Uterus (tissue), 4 donors: ENCODE measurements at places on chromosomes 5 and 9.

GRCh38 chr5:93100976-93101375 is 480.0 kb downstream of the NR2F1-AS1 start:
- no peak for DNase-seq

GRCh38 chr9:18976709-18977531 is 56.1 kb downstream of the SAXO1 start:
- DNase-seq: no peak

GRCh38 chr9:134419000-134419683 is 92.9 kb downstream of the RXRA start:
- DNase-seq: no peak

GRCh38 chr5:10534561-10535530 is 29.0 kb upstream of the ANKRD33B start:
- no peak for DNase-seq

GRCh38 chr9:21383627-21384026 is 1.6 kb downstream of the IFNA2 start:
- DNase-seq: no peak

GRCh38 chr9:134635351-134636148 is 6.1 kb upstream of the COL5A1 start:
- peak; percentile 12 for DNase-seq

DNA sequence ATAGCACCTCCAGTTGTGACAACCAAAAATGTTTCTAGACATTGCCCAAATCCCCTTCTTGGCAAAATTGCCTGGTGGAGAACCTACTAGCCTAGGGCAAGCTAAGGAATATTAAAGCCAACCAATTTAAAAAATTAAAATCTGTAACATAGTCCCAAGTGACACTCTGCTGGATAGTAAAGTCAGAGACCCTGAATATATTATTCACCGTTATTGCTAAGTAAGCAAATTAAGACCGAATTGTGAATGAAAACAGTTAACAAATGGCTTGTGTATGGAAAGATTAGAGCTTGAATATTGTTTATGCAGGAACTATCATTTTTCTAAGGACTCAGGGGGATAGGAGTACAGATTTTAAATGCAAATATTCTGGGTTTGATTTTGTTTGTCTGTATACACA is 208.1 kb downstream of the DMAC1 start:
- DNase-seq: no peak

GRCh38 chr9:79768194-79768593 is 196.4 kb downstream of the TLE4 start:
- DNase-seq: no peak

GRCh38 chr9:385818-386398 is 171.2 kb downstream of the DOCK8 start:
- peak; percentile 58 for DNase-seq

- no peak for DNase-seq
Measured at GRCh38 chr5:93054424-93055163, 526.4 kb downstream of the NR2F1-AS1 start.

- no peak for DNase-seq
Measured at GRCh38 chr9:135305546-135306180, 173.9 kb upstream of the PPP1R26 start.

DNA sequence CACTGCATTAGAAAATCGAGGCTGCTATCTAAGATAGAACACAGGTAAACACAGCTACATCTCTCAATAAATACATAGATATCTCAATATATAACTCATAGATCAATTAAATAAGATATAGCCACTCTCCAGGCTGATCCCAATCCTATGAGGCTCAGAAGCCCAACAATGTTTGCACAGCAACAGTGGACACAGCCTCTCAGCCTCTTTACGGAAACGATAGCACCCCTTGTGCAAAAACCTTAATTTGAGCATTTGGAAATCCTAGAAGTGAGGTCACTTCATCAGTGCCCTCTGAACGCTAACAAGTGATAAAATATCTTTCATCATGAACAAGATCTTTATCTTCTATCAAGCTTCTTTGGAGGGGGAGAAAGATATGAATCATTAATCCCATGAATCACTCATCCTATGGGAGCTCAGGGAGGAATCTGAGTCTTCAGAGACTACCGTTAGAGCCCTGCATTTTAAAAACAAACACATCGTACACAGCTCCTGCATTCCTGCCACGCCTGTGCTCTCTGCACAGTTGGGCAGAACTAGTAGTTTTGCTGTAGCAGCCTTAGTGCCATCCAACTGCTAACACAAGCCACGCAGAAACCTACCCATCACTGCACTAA is 71.4 kb downstream of the MED27 start:
- DNase-seq: no peak

GRCh38 chr9:91560301-91560700 is 136.7 kb upstream of the NFIL3 start:
- no peak for DNase-seq

DNA sequence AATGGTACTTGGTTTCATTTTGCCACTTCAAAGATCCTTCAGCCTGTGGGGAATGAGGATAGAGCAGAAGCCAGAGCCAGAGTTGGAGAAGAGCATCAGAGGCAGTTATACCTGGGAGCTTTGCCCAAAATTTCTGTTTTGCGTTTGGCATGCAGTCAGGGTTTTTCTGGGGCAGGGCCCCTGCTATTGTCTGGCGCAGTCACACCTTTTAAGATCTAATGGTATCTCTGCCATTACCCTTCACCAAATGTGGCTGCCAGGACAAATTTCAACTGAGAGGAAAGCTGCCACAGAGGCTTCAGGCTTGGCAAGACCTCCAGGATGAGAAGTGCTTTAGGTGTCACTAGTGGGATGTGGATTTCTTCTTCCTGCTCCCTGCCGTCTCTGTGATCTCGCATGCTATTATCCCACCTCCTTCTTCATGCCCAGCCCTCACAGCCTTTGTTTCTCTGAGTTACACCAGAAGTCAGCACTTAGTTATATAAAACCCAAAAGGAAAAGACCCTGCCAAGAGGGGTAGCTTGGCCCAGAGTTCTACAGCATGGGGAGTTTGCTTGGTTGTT is 357.0 kb downstream of the TLE4 start:
- no peak for DNase-seq

GRCh38 chr9:20512636-20513035 is 109.7 kb downstream of the MLLT3 start:
- DNase-seq: no peak

GRCh38 chr9:122219856-122220672 is 8.7 kb downstream of the LHX6 start:
- DNase-seq: no peak

DNA sequence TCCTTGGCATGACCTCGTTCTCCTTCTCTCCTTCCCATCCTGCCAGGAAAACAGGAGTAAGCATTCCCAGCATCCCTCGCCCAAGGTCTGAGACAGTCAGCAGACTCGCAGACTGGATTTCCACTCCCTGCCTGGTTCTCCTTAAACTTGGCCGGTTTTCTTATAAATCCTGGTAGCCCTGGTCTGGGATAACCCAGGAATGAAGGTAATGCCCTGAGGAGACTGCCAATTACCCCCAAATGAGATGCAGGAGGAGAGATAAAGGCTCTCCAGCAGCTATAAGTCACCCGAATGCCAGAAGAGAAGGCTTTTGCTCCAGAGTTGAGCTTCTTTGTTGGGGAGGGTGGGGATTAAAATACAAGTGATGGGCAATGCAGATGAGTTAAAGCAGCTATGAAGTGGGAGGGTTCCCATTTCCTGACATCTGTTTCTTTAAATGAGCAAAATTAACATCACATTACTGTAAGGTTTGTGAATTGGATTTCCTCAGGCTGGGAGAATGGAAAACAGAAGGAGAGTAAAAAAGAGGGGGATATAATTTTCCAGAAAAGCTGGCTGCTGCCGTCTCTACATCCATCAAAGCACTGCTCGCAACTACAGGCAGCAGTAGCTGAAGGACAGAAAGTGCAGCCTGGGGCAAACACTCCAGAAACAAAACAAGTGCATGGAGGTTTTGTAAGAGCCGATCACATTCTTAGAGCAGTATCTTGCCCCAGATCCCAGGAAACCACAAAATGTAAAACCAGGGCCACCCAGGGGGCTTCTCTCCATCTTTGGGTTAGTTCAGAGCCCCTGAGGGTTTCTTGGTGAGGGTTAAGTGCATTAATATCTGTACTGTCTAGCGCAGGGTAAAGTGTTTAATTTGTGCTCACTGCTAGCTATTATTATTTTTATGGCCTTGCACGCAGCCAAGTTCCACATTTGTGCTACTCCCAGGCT is 177.6 kb upstream of the PANK3 start:
- no peak for DNase-seq

GRCh38 chr9:16771356-16771755 is 99.1 kb downstream of the BNC2 start:
- DNase-seq: no peak

DNA sequence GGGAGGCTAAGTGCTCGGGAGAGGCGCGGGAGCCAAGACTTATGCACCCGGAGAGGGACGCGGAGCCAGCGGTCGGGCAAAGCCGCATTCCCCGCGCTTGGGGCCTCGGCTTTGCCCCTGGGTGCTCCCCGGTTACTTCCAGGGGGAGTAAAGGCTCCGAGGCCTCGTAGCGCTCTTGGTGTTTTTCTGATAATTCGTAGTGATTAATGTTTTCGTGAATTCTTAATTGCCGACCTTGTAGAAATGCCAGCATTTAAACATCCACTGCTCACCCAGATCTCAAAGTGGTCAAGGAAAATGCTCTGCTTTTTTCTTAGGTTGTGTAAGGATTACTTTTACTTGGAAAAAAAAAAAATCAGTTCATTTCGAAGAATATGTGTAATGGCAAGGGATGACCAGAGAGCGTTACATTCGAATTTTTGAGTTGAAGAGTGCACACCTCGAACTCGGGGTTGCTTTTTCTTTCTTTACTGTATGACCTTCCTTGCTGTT is 654 bp upstream of the TUT7 start:
- DNase-seq: no peak

- no peak for DNase-seq
Measured at GRCh38 chr5:318931-319601, 2.4 kb upstream of the AHRR start.

GRCh38 chr5:53130266-53130665 is 20.7 kb upstream of the MOCS2 start:
- DNase-seq: no peak
